ENCODE measurements at places on chromosomes 11 and 22.

DNA sequence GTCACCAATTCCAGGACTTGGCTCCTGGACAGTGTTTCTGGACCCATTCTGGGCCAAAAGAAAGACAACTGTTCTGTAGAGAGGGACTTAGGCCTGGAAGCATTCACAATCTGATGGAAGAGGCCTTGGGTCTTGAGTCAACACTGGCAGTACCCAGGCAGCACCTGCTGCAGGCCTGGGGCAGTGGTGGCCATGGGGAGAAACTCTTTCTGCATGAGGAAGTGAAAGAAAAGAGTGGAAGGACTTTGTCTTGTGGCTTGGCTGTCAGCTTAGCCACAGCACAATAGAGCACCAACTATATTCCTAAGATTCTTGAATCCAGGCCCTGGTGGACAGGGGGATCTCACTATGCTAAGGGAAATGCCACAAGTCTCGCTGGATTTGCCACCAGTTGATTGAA, 70.6 kb downstream of the CTSC start:
- DNase-seq: no peak

GRCh38 chr11:72745925-72746550, 6.2 kb downstream of the ARAP1 start:
- DNase-seq: no peak

GRCh38 chr11:125257190-125257579, 92.6 kb downstream of the PKNOX2 start:
- no peak for DNase-seq

DNA sequence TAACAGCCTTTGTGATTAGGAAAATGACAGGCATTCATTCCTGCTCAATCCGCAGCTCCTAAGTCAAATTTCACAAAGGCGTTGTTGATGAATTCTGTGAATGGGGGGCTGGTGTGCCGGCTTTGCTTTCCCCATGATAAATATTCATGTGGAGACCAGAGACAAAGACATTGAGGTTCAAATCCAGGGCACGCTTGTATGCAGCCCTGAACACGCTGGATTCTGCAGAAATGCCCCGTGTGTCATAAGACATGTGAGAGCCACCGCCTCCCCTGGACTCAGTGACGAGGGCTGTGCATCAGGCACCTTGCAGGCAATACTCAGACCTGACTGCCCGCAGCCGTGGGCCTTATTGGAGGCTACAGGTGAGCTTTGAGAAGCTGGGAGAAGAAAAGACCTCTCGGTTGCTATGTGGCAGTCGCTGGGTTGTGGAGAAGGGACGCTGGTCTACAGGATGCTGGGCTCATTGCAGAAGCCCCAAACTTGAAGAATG, 906.2 kb downstream of the BRD1 start:
- no peak for DNase-seq

DNA sequence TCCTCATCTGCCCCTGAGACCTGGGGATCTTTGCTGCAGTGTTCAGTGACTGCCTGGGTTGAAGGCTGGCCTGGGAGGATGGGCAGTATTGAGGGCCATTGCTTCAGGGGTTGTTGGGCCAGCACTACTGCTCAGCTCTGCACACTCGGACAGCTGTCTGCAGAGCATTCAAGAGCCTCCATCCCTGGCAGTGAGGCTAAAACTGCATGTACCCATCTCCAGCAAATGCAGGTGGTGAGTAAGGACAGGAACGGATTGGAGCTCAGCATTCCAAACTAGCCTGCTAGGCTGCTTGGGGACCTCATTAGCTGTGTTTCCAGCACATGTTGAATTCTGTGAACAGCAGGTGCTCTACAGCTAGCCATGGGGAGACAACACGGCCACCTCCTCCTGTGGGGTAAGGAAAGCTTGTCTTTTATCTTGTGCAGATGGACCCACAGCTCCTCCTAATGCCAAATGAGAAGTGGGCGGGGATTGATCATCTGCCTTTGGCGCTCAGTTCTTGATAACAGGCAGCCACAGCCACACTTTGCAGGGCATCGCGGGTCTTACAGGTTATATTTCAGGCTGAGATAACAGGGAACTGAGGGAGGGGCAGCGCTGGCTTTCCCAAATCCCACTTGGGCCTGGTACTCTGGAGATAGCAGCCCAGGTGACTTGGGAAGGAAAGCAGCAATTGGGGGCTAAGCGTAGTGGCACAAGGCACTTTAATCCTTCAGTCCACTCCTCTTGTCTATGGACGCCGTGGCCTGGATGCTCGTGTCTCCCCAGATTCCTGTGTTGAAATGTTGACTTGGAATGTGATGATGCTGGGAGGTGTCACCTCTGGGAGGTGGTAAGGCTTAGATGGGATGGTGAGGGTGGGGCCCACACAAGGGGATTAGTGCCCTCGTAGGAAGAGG, 254.5 kb upstream of the B3GAT1 start:
- DNase-seq: no peak

DNA sequence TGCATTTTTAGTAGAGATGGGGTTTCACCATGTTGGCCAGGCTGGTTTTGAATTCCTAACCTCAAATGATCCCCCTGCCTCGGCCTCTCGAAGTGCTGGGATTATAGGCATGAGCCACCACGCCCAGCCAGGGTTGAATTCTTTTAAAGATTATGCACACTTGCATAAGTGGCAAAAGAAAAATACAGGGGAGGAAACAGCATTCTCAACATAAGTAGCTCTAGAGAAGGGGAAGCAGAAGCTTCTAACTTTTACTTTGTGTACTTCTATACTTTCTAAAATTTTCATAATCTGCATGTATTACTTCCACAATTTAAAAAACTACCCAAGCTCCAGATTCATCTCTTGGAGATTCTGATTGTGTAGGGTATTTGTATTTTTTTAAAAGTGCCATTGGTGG, 108.0 kb downstream of the SLC1A2 start:
- no peak for DNase-seq

GRCh38 chr22:38133331-38133730, 22.8 kb upstream of the BAIAP2L2 start:
- DNase-seq: no peak

DNA sequence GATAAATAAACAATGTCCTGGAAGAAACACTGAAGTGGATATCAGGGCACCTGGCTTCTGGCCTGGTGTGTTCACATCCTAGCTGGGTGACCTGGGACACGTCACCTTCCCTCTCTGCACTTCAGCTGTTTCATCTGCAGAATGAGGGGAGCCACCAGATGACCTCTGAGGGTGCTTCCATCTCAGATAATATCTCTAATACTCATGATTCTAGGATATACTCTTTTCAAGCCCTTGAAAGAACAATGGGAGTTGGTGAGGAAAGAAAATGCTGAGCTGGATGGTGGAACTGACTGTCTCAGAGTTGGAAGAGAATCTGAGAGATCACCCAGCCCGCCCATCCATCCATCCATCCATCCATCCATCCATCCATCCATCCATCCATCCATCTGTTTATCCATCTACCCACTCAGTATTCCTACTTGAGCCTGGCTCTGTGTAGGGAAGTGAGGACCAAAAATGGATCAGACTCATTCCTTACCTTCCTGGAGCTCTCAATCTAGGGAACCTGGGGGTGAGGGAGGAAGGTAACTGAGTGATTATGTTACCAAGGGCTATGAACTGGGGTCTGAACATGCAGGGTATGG, 28.2 kb upstream of the LIPT2 start:
- no peak for DNase-seq
